ENCODE measurements at places on chromosomes 1 and 21.

- DNase-seq, result no peak
These were observed 131.6 kb downstream of the RRAGC start for GRCh38 chr1:38727684-38728584.

GRCh38 chr1:96843196-96843595, 121.6 kb downstream of the PTBP2 start:
- DNase-seq, result no peak

GRCh38 chr1:226672339-226672762, 66.7 kb downstream of the ITPKB start:
- no peak for DNase-seq

DNA sequence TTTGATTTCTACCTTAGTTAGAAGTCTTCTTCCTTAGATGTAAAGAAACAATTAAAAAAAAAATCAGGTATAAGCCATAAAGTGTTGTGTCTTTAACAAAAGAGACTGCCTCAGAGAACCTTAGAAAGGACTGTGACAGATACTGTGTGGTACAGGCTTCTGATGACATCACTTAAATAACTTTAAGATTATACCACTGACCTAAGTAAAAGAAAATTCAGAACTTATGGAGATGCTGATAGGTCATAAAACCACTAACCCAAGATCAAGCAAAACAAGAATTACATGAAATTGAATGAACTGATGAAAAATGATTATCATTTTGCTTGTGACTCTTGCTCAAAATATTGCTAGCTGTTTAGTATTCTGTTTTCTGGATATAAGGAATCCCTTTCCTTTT, 220.8 kb downstream of the NRIP1 start:
- no peak for DNase-seq

DNA sequence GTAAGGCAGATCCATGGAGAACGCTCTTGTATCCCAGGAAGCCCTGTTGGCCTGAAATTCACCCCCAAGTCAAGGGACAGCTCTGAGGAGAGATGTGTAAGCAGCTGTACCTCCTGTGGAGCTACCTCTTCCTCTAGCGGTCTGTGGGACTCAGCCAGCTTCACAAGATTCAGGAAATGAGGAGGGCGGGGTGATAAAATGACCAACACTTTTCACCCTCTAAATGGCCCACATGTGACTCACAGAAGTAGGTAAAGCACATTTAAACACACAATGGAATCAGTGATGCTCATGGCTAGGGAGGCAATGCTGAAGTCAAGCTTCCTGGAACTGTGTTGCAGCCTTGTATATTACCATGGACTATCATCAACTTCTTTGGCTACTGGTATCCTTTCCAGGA, at the start of gene SH2D1B:
Gene SH2D1B, minus strand, starts transcription at position 135 of the 400 bp plus-strand sequence. Its CDS starts 120 bp downstream, at position 15.
- no peak for DNase-seq

GRCh38 chr1:88984569-88984968, 7.9 kb downstream of the KYAT3 start:
- no peak for DNase-seq
